ENCODE measurements at places on chromosomes 7 and 10.

GRCh38 chr10:71089162-71089561, 123.2 kb upstream of the UNC5B start:
- peak; percentile 2 for DNase-seq

- DNase-seq, result peak; percentile 91
Measured at GRCh38 chr7:128352153-128352537, 8.4 kb upstream of the RBM28 start.

- peak; percentile 29 for DNase-seq
Measured at GRCh38 chr7:95303013-95303905, 21.1 kb downstream of the PON1 start.

DNA sequence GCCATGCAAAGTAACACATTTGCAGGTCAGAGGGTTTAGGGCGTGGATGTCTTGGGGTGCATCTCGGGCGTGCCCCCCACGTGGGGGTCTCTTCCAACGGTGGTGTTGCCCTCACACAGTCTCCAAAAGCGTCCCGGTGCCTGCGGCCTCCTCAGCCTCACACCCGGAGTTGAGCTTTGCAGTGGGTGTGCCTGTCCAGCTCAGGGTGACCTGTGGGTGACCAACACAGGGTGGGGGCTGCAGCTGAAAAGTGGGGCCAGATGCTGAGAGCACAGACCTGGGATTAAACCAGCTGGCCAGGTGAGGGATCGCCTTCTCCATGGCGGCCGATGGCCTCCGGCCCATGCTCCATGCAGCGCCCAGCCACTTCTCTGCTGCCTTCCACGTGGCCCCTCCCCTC, 63.1 kb downstream of the PWWP2B start:
- no peak for DNase-seq

DNA sequence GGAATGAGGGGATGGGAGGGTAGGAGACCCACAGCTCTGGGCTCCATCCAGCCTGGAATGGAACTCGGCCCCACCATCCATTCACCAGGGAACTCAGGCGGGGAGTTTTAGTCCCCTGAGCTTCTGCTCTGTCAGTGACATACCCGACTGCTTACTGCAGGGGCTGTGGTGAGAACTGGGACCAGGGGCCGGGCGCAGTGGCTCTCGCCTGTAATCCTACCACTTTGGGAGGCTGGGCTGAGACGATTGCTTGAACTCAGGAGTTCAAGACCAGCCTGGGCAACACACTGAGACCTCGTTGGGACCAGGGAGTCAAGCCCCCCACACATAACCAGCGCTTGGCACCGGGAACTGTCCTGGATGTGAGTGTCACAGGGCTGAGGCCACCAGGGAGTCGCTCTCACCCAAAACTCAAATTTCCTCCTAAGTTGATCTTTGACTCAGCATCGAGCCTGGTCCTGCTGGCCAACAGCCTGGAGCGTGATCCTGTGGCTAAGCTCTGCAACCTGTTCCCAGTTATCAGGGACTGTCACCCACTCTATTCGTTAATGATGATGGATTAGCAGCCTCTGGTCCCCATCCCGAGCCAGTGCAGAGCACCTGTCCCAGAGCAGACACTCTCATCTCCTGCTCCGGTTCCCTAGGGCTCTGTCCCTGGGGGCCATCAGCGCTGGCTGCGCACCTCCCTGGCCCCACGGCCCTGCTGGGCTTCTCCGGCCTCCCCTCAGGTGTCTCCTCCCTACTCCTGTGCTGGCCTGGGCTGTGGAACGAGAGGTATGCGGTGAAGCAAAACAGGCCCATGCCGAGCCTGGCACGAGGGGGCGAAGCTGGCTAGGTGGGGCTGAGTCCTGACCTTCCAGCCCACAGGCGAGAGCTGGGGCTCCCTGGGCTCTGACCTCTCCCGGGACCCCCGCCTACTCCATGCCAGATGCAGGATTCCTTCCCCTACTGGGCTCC, 902 bp upstream of the CLDN15 start:
- no peak for DNase-seq

Data from iPS-NIHi11 (cell line).